H9 (cell line): ENCODE measurements at places on chromosomes 2 and 18.
A peak's percentile ranks its signal among the peaks of the same experiment; 100 is the strongest.

GRCh38 chr2:96116879-96117533, 635 bp upstream of the ADRA2B start:
- peak; percentile 62 for DNase-seq

- DNase-seq = no peak
Measured at GRCh38 chr2:99480390-99480789, 9.4 kb downstream of the REV1 start.

- no peak for DNase-seq
Measured at GRCh38 chr18:76102626-76103025, 392.4 kb downstream of the ZNF516 start.

- DNase-seq = no peak
Measured at GRCh38 chr2:167607211-167607610, 640.2 kb downstream of the STK39 start.

- DNase-seq = peak; percentile 75
Measured at GRCh38 chr18:6557057-6557769, 142.5 kb upstream of the L3MBTL4 start.

DNA sequence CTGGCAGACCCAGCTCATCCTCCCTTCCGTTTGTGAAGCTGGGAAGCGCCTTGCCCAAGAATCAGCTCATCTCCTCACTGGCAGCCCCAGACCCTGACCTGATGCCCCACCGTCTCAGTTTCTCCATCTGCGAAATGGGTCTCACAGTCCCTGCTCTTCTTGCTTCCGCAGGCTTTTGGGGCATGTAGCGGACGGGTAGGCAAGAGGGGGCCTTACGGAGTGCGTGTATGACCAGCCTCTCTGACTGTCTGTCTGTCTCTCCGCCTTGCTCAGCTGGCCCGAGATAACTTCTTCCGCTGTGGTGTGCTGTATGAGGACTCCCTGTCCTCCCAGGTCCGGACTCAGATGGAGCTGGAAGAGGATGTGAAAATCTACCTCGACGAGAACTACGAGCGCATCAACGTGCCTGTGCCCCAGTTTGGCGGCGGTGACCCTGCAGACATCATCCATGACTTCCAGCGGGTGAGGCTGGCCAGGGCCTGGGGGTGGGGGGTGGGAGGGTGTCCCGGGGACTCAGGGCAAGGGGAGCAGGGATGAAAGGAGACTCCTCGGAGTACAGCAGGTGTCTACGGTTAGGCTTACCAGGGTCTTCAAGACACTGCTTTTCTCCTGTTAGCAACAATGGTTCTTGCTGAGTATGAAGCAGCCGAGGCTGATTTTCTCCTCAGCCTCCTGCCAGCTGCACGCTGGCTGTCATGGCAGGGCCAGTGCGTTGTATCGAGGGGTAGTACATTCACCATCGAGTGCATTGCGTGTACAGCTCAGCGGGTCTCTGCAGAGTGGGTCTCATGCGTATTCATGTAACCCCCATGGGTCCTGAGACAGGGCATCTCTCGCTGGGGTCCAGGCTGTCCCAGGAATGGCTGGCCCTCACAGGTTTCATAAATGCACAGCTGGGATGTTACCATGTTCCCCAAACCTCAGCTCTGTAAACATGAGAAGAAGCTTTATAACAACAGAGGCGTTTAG, 10.9 kb downstream of the ITM2C start:
- no peak for DNase-seq

GRCh38 chr2:18209934-18210639, 331.6 kb downstream of the KCNS3 start:
- no peak for DNase-seq

- no peak for DNase-seq
Measured at GRCh38 chr2:172000696-172001361, 1.1 kb downstream of the METAP1D start.

DNA sequence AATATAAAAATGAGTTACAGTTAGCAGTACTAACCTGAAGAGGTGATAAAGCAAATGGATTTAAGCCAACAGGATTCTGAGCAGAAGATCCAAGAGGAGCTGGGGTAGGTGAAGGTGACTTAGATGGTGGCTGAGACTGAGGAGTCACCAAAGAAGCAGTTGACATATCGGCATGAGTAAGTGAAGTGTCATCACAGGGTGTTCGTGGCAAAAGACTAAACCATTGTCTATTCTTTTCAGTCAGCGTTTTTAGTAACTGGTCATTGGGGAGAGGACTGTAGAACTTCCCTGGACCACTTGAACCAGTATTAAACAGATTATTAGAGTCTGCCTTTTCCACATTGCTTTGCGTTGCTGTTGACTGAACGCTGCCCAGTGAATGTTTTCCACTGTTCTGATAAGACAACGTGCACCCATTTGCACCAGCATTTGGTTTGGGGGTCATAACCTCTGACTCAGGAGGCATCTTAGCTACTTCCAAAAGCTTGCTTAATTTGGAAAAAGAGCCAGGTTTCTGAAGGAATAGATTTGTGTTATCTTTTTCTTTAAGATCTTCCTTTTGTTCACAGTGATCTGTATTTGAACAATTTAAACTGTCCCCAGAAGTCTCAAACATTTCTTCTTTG, 63.3 kb upstream of the WDSUB1 start:
- no peak for DNase-seq

- no peak for DNase-seq
Measured at GRCh38 chr2:175393851-175394250, 212.3 kb upstream of the ATP5MC3 start.

DNA sequence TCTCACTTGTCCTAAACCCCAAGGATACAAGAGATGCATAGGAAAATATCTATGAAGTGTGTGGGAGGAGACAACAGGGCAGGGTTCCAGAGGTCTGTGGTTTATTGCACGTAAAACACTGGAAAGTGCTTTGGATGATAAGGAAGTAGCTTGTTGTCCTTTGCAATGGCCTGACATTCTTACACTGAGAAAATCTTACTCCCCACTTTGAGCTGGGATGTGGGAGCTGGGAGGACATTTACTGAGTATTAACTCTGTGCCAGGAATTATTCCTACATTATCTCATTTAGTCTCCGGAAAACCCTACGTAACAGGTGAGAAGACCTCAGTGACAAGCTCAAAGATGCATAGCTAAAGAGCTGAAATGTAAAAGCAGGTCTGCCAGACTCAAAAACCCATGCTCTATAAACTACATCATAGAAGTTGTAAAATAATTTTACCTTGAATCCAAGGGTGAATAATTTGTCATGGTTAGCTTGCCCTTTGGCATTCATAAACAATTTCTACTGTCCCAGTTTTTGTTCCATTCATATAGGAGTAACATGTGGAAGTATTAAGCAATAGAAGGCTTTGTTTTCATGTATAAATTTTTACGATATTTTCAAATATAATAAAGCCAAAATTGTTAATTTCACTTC, 9.2 kb upstream of the GALNT3 start:
- no peak for DNase-seq

DNA sequence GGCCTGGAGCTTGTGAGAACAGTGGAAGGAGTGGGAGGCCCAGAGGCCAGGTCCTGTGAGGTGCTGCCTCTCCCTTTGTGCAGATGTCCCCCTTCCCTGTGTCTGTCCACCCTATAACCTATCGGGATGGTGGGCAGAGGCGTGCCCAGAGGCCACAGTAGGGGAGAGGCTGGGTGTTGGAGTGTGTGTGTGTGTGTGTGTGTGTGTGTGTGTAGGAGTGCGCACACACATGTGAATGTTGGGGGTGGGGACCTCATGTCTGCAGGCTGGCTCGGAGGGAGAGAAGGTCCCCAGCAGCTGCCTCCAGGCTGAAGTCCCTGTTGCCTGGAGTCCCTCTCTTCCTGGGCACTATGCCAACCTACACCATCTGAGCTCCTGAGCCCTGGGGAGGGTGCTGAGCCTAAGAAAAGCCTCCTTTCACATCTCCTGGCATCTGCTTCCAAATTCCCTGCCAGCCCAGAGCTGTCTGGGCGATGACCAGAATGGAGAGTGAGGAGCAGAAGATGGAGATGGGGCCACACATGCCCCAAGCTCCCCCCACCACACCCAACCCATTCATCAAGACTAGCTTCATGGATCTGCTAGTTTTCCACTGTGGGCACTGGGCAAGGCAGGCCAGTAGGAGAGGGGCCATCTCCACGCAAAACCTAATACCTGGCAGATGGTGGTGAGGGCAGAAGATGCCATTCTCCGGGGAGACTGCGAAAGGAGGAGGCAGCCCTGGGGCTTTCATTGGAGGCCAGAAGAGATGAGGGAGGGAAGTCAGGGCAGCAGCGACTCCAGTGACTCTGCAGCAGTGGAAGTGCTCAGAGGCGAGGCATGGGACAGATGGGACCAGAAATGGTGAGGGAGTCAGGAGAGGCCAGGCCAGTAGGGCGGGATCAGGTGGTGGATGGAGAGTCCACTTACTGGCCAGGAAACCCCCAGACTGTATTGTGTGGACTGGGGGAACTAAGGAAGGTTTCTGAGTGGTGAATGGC, 20.3 kb downstream of the KCNK3 start:
- no peak for DNase-seq

GRCh38 chr2:88627856-88628570, 749 bp upstream of the EIF2AK3 start:
- DNase-seq = peak; percentile 92

- no peak for DNase-seq
Measured at GRCh38 chr18:10013621-10014543, 100.1 kb downstream of the VAPA start.

DNA sequence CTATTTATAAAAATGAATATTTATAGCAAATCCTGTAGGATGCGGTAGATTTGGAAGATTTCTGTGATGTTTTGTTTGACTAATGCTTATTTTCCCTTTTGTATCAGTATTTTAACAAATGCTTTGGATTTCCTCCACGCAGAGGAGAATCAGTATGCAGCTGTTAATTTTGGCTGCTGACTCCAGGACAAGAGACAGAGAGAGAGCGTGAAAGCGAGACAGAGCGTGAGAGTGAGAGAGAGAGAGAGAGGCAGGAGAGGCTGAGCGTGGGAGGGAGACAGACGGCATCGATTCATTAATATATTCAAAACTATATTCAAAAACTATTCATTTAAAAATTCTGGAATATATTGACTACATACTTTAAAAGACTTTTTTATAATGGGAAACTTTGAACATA, 62.5 kb downstream of the RRM2 start:
- DNase-seq = no peak

GRCh38 chr2:65392609-65393008, 39.8 kb downstream of the SPRED2 start:
- no peak for DNase-seq

- DNase-seq = peak; percentile 49
Measured at GRCh38 chr18:74310411-74310810, 5.2 kb upstream of the C18orf63 start.

DNA sequence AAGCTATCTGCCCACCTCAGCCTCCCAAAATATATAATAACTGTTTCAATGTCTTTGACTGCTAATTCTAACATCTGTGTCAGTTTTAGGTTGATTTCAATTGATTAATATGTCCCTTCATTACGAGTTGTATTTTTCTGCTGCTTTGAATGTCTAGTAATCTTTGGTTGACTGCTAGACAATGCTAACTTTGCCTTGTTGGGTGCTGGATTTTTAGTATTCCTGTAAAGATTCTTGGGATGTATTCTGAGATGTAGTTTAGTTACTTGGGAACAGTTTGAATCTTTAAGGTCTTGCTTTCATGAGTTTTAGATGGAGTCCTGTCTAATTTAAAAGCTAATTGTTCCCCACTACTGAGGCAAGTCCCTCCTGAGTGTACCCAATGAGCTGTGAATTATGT, 114.4 kb downstream of the TFCP2L1 start:
- no peak for DNase-seq

- no peak for DNase-seq
Measured at GRCh38 chr2:43241558-43241957, 15.2 kb upstream of the ZFP36L2 start.

DNA sequence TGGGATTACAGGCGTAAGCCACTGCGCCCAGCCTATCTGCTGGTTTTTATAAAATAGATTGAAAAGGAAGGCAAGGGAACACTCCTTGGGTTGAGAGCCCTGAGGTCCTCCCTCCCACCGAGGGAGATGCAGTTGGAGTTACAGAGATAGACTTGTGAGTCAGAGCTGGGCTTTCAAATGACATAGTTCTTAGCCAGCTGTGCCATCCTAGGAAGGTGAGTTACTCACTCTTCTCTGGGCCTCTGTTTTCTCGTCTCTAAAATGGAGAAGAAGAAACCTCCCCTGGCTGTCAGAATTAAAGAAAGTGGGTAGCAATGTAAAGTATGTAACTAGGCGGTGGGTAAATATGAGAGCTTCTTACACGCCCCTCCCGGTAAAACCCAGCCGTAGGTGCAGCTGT, 2.4 kb downstream of the LRRFIP1 start:
- no peak for DNase-seq

GRCh38 chr2:236954641-236955040, 131.0 kb upstream of the COPS8 start:
- DNase-seq = no peak

GRCh38 chr2:96306370-96306769, 1.0 kb upstream of the SNRNP200 start:
- no peak for DNase-seq

- DNase-seq = no peak
Measured at GRCh38 chr18:13464432-13465123, 246.0 kb downstream of the LDLRAD4 start.

DNA sequence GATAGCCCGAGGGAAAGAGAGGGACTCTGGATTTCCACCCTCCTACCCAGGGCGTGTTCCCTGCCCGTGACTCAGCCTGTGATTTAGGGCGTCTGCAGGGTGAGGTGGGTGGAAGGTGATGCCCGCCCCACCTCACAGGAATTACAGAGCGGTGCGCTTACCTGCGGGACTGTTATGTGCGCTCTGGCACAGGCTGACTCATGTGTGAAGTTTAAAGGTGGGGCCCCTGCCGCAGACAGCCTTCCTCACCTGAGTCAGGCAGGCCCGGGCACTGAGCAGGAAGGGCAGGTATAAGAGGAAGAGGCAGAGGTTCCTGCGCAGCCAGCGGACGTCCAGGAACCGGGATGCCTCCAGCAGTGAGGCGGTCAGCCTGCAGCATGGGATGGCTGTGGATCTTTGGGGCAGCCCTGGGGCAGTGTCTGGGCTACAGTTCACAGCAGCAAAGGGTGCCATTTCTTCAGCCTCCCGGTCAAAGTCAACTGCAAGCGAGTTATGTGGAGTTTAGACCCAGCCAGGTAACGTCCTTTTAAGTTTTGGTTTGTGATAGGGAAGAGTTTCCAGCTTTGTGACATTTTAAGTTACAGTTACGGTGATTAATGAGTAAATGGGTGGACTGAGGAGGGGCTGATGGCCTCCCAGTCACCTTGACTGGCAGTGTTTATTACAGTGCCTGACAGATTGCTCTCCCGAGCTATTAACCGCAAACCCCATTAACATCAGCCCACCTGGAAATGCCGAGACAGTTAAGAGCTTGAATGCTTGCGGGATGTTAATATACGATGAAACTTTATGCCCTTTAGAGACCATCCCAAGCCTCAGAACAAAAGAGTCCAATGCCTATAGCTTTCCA, 141.6 kb upstream of the TTC39C start:
- peak; percentile 52 for DNase-seq

GRCh38 chr18:64132871-64133270, 16.0 kb downstream of the LINC00305 start:
- DNase-seq = no peak

GRCh38 chr2:163652751-163653150, 83.1 kb downstream of the FIGN start:
- no peak for DNase-seq

GRCh38 chr2:2096803-2097464, 234.1 kb downstream of the MYT1L start:
- DNase-seq = no peak
